HCT116 (cell line): ENCODE measurements at places on chromosomes 13 and 19.

DNA sequence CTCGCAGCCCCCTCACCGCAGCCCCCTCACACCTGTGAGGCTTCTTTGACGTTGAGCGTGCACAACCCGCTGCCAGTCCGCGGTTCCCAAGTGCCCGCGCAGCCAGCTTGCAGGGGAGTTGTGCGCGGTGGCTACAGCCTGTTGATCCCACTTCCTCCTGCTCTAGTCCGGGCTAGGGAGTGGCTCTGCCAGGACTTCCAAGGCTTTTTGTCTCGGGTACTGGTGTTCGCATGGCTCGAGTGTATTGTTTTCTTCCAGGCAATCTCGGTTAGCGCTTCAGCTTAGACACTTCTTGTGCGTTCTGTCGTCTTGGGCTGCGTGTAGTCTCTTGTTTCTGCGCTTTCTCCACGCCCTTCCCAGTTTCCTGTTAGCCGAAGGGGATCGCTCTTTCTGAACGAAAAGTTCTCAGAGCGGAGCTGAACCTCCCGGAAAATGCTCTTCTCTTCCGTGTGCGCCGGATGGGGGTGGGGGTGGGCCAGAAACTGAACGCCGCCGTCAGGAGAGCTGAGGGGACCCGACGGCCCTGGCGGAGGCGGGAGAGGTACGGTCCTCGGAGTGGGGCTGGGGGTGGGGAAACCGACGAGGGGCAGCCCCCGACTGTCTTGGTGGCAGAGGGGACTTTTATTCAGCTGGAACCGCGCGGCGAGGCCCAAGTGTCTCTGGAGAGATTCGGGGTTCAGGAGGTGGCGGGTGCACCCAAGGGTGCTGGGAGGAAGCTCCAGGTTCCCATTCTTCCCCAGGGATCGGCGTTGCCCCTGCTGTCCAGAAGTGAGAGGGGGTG, 697 bp upstream of the DGKH start:
- peak; percentile 12 for DNase-seq

GRCh38 chr19:15445807-15446376, 3.9 kb downstream of the WIZ start:
- DNase-seq, result no peak

- no peak for DNase-seq
Observed at GRCh38 chr19:49861107-49861506, 6.3 kb downstream of the PNKP start.

DNA sequence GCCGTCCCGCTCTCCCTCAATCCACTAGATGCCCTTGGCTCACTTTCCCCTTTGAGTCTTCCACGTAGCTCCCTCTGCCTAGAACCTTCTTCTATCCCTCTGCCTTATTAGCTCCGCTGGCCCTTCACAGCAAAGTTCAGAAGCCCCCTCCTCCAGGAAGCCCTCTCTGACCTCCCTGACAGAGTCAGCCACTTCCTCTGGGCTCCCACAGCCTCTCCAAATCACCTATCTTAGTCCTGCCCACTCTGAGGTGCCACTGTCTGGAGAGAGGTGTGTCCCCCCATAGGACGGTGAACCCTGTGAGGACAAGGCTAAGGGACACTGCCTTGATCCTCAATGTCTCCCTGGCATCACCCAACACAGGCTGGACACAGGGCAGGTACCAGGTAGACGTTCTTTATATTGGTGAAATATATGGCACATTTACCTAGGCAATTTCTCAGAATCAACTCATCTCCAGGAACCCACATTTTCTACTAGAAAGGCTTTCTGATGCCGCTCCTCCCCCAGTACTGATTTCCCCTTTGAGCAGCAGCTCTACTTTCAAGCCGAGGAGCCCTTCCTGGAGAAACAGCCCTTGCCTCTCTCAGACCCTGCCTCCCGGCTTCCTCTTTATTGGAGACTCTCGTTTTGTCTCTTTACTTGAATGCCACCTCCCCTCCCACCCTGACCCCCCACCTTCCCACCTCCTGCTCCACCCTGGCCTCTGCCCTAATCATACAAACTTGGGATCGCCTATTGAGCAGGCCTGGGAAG, 3.4 kb upstream of the TGFB1 start:
- DNase-seq, result no peak

DNA sequence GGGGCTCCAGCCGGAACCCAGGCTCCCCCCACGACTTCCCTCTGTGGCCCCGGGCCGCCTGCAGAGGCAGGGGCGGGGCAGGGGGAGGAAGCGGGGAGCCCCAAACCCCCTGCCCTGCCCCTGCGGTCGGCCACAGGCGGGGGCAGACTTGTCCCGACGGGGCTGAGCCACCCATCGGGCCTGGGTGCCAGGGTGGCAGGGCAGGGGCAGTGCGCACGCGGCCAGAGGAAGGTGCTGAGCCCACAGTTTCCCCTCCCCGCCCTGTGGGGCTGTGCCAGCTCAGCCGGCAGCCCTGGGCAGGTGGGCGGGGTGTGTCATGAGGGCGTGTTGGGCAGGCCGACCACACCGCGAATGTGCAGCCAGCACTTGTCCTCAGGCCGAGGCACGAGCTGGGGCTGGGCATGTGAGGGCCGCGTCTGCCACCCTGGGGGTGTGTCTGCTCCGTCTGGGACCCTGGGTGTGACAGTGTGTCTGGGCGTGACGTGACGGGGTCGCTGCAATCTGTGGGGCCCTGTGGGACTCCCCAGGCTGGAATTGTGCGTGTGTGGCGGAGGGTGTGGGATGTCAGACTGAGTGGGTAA, 17.7 kb downstream of the CCDC97 start:
- no peak for DNase-seq

- DNase-seq, result no peak
Observed at GRCh38 chr19:1571358-1571757, 3.2 kb upstream of the MEX3D start.

DNA sequence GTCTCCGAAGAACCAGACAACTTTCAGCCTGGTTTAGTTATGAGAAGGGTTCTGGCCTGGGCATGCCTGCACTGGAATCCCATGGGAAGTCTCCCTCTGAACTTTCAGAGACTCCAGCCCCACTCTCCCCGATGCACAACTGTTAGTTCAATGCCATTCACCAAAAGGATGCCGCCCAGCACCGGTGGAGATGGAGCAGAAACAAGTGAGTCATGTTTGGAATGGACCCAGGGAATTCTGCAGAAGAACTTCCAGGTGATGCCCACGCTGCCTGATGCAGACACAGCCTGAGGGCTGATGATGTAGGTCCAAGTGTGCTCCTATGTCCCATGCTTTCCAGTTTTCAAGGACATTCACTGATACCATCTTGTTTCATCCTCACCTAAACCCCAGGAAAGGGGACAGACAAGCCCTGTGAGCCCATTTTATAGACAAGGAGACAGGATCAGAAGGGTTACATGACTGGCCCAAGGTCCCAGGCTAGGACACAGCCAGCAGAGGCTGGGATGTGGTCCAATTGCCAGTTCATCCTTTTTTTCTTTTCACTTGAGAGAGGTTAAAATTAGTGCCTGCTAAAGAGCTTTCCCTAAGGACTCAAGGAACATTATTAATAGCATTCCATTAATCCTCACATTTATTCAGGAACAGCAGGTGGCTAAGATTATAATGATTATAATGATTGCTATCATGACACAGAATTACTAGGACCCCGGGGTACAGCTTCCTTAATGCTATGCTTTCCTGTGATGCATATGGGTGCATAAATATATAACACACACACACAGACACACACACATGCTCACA, 39.5 kb downstream of the SIAH3 start:
- DNase-seq, result no peak

GRCh38 chr13:64810750-64811149, 2419.4 kb downstream of the PCDH9 start:
- no peak for DNase-seq

GRCh38 chr13:112803422-112803821, 113.6 kb downstream of the ATP11A start:
- DNase-seq, result no peak

DNA sequence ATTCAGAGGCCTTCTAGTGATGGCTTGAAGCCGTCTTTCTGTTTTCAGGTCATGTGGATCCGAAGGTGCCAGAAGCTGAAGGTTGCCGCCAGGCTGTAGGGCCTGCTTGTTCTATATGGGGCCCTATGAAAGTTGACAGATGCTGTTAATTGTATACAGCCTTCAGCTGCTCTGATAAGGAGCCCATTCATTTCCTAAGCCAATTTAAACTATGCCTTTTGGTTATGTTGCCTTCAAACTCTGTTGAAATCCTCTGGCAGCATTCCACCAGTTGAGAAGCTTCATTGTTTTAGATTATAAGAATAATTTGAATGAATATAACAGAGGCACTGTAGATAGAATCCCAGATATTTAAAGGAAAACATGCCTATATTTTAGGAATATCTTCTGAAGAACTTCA, 34.4 kb downstream of the RAP2A start:
- no peak for DNase-seq

GRCh38 chr19:30403203-30403985, 31.2 kb downstream of the ZNF536 start:
- DNase-seq, result no peak

- no peak for DNase-seq
Observed at GRCh38 chr13:30880151-30880855, 25.8 kb upstream of the MEDAG start.

DNA sequence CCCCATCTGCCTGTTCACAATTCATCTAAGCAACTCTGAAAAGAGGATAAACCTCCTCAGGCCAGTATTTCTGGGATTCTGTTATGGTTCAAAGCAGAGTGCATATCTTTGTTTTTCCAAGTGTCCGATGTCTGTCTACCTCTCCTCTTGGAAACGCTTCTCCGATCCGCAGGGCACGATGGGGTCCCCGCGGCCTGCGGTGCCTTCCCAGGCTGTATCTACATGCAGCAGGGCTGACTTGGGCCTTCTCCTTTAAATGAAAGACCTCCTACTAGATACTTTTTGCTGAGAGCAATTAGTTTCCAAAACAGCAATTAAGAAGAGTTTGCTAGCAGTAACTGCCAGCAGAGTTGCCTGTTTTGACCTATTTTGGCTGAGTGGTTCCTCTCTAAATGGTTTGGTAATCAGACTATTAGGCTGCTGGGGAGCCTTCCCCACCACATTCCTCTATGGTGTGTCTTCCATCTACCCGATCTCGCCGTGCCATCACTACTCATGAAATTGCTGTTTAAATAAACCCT, 23.5 kb downstream of the COL4A2 start:
- no peak for DNase-seq

GRCh38 chr13:67509018-67509417, 278.9 kb upstream of the PCDH9 start:
- no peak for DNase-seq

DNA sequence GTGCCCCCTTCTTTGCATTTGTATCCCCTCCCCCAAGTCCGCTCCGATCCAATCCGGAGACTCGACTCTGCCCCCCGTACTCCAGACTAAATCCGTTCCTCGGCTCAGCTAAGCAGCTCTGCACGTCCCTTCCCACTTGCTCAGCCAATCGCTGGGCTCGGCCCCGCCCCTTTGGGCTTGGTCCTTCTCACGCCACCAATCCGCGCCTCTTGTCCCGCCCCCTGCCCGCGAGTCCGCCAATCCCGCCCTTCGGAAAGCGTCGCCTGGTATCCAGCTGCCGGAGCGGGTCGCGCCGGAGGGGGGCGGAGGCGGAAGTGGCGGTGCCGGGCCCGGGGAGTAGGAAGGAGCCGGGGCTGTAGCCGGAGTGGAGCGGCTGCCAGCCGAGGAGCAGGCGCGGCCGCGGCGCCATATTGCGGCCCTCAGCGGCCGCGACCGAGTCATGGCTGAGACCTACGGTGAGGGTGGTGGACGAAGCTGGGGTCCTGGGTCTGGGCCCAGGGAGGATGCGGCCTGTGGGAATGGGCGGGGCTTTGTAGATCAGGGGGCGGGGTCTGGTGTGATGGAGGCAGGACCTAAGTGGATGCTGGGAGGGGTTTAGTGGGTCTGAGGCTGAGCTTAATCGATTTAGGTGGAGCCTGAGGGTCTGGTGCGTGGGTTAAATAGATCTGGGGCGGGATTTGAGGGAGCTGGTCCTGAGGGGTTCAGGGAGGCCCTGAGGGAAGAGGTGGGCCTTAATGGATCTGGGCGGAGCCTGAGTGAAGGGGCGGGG, at the start of gene RAB4B:
TSS of gene RAB4B (plus strand) at position 311 of the 769 bp plus-strand sequence. CDS start at position 440, 129 bp downstream.
- DNase-seq, result peak; percentile 99

DNA sequence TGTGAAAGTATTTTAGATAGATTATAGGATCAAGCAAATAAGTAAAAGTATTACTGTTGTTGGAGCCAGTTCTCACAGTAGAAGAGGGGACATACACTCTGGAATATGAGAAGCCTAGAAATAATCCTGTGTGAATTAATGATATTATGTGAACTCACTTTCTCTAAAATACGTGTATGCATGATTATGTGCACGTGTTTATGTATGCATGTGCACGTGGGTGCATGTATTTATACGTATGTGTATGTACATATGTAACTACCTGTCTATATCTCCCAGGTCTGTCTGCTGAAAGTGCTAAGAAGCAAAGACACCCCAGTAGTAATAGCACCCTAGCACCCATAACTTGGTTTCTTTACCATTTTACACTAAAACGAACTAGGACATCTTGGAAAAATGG, 41.5 kb upstream of the PDX1 start:
- no peak for DNase-seq

- no peak for DNase-seq
Observed at GRCh38 chr19:31262725-31263191, 86.5 kb downstream of the TSHZ3 start.

GRCh38 chr13:59545007-59545406, 618.7 kb downstream of the DIAPH3 start:
- DNase-seq, result no peak

DNA sequence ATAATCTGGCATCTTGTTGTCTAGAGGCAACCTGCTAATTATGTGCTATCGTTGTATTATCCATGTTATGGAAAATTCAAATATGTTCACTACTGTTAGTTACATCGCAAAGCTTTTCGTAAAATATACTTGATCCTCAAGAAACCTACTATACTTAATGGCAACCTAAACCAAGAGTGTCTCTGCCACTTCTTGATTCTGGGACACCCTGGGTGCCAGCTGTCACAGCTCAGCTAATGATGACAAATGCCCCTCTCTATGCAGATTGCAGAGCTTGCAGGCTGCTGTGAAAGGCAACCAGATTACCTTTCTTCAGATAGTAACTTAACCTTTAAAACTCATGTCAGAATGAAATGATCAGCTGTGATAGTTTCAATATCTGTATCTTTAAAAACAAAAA, 8.9 kb upstream of the MAB21L1 start:
- DNase-seq, result no peak

DNA sequence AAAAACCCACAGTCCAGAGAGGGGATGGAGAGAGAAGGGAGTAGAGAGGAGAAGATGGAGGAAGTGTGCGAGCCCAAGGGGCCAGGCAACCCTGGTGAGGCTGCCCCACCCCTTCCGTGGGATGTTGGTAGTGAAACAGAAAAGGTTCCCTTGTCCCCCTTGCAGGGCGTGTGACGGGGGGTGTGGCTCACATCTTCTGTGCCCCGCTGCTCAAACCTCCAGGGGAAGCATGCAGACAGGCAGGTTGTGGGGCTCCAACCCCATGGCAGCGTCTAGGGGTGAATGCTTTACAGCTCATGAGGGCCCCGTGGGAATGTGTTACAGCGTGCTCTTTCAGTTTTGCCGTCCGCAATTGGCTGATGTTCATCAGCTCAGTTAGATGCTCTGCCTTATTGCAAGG, 14.7 kb upstream of the EVI5L start:
- DNase-seq, result no peak

- peak; percentile 29 for DNase-seq
Observed at GRCh38 chr19:42634409-42635232, 39.9 kb upstream of the CEACAM8 start.
